ENCODE measurements at places on chromosomes 2 and 18.

- no peak for DNase-seq
Measured at GRCh38 chr2:56647997-56648396, 464.2 kb downstream of the CCDC85A start.

- no peak for DNase-seq
Measured at GRCh38 chr2:147232225-147232669, 612.6 kb upstream of the ACVR2A start.

DNA sequence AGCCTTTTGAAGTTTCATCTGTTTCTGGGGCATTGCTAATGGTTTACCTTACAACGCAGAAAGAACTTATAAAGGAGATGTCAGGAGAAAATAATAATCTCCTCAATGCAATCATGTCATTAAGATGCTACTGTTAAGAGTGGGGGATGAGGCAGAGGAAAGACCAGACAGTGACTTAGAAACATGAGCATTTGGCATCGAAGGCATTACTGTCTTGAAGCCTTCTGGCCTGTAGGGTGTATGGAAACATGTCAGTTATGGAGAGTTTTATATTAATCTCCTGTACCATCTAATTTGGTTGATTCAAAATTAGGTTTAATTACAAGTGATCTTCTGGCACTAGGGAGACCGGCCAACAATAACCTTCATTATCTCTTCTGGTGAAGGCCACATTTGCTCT, 32.5 kb downstream of the CDC42EP3 start:
- DNase-seq: no peak

DNA sequence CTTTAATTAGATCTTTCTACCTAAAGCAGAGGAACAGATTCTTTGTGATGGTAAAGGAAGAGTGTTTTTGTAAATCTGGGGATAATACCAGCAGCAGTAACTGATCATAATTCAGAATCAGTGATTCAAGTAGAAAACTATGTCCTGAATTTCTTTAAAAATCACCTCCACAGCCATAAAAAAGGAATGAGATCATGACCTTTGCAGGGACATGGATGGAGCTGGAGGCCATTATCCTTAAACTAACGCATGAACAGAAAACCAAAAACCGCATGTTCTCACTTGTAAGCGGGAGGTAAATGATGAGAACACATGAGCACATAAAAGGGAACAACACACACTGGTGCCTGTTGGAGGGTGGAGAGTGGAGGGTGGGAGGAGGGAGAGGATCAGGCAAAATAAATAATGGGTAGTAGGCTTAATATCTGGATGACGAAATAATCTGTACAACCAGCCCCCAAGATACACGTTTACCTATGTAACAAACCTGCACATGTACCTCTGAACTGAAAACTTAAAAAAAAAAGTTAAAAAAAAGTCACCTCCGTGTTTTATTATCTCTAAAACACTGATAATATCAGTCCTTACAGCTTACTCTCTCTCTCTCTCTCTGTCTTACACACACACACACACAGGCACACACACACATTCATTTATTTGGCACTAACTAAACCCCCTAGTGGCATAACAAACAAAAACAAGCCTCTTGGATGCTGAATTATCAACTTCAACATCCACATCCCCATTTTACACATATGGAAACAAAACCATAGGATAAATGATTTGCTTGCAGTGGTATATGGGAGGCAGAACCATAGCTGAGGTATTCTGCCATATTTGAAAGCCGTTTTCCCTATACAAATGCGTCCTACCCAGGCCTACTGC, 1.4 kb downstream of the TM4SF20 start:
- DNase-seq: no peak

DNA sequence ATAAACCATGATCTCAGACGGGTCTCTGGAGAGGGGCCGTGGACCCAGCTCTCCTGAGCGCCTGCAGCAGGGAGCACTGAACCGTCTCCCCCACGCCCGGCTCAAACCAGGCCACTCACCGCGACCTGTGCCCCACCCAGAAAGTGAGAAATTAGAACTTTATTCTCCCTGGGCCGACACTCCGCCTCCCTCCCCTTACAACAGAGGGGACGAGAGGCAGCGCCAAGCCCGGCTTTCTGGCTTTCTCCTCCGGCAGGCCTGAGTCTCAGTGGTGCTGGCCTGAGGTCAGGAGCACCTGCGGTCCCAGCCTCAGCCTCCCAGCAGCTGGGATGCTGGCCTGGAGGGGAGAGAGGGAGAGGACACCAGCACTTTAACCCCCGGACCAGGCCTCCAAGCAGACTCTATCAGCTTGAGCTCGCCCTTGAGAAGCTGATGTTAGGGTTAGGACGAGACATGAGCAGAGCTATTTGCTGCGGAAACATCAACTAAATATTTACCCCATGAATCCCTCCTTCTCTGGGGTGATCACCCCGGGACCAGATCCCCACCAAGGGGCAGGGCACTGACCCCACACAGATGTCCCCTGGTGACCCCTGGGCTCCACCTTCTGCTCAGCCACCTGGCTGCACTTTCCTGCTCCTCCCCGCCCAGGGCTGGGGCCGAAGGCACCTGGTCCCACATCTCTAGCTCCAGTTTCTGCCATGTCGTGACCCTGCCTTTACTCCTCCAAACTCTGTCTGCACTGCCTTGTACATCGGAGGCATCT, 856.3 kb upstream of the SALL3 start:
- no peak for DNase-seq

- no peak for DNase-seq
Measured at GRCh38 chr2:58973811-58974281, 732.7 kb upstream of the FANCL start.

GRCh38 chr2:102142829-102143449, 393 bp downstream of the IL1R1 start:
- DNase-seq: no peak

DNA sequence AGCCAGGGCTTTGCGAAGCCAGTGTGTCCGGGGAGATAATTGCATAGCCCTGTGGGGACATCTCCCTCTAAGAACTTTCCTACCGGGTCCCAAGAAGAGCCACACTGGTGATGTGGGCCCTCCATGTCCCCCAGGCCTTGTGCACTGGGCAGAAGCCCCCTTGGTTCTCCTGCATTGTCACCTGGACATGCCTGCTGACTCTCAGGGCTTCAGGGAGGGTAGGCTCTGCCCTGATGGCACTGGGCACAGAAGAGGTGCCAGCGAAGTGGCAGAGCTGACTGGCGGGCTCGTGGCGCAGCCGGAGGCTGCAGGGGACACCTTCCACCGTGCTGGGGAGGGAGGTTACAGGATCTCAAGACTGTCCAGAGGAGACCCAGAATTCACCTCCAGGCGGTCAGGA, 28.3 kb downstream of the GLI2 start:
- DNase-seq: no peak

GRCh38 chr2:58535990-58536389, 294.9 kb upstream of the FANCL start:
- DNase-seq: no peak

DNA sequence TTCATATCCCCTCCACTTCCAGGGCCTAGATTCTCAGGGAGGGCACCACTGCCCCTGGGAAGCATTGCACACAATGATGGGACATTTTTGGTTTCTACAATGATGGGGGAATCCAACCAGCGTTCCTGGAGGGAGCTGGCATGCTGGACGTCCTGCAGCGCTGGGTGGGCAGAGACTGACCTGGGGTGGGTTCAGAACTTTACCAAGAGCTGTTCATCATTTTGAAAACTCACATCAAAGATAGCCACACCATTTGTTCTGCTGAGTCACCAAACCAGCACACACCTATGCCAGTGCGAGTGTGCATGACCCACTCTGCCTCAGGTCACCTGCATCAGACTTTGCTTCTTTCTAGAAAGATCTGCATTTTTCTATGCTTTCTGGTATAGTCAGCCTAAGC, 14.1 kb upstream of the ARMC9 start:
- no peak for DNase-seq

DNA sequence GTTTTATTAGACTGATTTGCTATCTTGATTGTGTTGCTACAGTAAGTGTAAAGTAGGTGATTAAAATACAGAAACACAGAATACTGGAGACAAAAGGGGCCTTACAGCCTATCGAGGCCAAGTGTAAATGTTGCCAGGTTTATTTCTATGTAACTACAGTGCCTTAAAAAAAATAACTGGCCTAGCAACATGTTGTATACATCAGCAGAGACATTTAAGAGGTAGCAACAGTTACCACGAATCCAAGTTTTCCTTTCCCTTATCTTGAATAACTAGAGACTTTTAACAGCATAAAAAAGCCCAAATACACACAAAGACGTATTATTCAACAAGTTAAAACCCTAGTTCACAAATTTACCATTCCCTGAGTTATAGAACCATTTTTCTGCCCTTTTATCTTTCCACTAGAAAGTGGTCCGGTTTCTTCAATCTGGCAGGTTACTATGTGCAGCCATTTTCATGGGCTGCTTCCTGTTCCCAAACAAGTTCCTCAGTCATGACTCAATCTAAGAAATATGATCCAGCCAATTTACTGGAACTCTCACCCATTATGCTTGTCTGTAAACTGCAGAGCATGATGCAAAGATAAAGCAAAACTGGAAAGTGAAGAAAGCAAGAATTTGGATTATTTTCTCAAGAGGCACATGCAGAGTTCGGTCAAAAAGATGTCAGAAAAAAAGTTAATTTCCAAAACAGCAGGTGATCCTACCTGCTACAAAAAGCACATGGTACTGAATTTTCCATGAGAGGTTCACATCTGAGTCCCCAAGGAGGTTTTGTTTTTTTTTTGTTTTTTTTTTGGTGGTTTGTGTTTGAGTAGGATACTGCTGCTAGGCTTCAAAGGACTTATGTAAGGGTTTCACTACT, 22.2 kb downstream of the NFE2L2 start:
- peak; percentile 70 for DNase-seq

DNA sequence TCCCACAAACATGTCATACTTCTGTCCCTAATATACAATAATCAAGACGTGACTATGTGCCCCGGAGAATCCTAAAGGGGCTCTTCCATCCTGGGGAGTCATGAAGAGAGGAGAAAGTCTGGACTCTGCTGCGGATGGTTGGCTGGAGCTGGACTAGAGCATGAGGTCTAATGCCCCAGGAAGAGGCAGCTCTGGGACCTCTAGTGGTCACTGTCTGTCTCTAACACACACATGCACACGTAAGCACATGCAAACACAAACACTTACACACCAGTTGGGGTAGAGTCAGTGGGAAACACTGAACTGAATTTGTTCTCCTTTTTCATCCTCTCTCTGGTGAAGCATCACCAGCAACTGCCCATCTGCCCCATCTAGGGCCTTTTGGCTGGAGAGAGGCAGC, 271.6 kb downstream of the TDRD15 start:
- DNase-seq: no peak

DNA sequence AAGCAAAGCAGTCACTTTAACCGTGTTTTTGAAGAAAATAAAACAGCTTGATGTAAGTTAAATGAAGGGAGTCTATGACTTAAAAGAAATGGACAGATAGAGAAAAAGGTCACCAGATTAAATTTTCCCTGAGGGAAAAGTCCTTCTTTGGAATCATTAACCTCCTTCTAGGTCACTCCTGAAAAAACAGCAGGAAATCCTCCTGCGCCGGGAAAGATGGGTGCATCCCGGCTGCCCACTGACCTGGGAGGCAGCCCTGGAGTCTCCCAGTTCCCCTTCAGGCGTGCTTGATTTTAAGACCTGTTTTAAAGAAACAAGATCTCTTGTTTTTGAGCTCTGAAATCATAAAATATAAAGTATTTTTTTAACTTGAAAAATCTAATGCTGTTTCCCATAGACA, 18.4 kb upstream of the ZNF521 start:
- no peak for DNase-seq

DNA sequence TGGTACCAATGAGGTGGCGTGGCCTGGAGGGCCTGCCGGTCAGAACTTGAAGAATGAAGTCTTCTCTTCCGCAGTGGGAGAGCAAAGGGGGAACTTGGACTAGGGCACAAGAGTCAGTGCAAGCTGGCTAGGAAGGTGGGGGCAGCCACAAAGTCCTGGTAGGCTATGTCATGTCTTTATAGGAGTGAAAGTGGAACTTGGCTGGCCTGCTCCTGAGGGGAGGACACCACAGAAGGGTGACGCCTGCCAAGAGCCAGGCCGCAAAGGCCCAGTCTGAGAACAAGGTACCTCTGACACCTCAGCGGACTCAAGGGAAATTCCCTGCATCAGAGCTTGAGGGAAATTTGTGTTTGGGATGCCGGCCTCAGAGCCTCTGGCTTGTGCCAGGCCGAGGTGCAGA, 32.2 kb upstream of the MAP3K20 start:
- no peak for DNase-seq

GRCh38 chr2:11553661-11554398, 20.0 kb downstream of the GREB1 start:
- no peak for DNase-seq

DNA sequence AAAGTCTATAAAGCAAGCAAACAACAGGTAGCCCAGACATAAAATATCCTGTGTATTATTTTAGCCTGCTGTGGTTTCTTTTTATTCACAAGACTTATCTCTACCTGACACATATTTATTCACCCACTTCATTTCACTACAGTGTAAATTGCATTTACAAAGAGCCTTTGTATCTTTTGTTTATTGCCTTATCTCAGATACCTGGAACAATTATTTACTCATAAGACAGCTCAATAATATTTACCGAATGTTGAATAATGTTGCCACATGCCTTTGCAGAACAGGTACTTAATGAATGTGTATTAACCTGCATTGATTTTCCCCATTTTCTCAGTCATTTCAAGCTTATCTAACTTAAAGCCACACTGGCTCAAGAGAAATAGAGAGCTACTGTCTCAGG, 603.6 kb downstream of the FBXO15 start:
- no peak for DNase-seq

DNA sequence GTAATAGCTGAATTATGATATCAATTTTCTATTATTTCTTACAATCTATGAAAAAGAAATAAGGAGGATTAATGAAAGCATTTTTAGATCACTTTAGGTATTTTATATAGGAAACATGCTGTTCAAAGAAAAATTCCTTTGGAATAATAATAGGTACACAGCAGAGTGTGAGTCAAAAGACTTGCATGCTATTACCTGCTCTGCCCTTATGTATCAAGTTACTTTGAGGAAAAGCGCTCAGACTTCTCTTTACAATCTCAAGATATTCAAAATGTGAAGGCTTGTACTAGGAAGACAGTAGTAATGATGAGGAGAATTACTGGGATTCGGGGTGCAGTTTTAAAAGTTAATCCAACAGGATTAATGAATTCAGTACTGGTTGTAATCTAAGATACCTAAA, 29.1 kb upstream of the RNU4ATAC start:
- DNase-seq: no peak

DNA sequence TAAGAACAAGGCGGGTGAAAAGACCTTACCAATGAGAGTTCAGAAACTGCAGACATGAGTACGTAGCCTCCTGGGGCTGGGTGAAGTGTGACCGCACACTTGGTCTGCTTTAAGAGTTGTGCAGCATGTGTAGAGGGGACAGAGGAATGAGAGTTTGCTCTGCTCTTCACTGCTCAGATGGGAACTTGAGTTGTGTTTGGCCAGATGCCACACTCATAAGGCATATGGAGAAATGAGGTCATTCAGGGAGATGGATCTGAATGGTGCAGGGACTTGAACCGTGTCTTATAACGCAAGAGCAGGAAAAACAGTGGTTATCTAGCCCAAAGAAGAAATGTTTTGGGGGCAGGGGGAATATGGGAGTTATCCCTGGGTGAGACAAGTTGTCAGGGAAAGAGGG, 273.8 kb upstream of the LYPD1 start:
- no peak for DNase-seq

Data from smooth muscle cell of the brain vasculature (primary cell).